ENCODE measurements at places on chromosomes 5 and 9.

GRCh38 chr5:118441034-118441433 is 547.3 kb downstream of the DTWD2 start:
- no peak for DNase-seq

- DNase-seq: no peak
Measured at GRCh38 chr9:115134941-115135340, 17.0 kb upstream of the TNC start.

GRCh38 chr9:107142896-107143603 is 140.0 kb upstream of the RAD23B start:
- no peak for DNase-seq

- no peak for DNase-seq
Measured at GRCh38 chr5:10459080-10460055, 17.7 kb downstream of the ROPN1L start.

GRCh38 chr9:4045556-4045955 is 254.3 kb downstream of the GLIS3 start:
- no peak for DNase-seq

DNA sequence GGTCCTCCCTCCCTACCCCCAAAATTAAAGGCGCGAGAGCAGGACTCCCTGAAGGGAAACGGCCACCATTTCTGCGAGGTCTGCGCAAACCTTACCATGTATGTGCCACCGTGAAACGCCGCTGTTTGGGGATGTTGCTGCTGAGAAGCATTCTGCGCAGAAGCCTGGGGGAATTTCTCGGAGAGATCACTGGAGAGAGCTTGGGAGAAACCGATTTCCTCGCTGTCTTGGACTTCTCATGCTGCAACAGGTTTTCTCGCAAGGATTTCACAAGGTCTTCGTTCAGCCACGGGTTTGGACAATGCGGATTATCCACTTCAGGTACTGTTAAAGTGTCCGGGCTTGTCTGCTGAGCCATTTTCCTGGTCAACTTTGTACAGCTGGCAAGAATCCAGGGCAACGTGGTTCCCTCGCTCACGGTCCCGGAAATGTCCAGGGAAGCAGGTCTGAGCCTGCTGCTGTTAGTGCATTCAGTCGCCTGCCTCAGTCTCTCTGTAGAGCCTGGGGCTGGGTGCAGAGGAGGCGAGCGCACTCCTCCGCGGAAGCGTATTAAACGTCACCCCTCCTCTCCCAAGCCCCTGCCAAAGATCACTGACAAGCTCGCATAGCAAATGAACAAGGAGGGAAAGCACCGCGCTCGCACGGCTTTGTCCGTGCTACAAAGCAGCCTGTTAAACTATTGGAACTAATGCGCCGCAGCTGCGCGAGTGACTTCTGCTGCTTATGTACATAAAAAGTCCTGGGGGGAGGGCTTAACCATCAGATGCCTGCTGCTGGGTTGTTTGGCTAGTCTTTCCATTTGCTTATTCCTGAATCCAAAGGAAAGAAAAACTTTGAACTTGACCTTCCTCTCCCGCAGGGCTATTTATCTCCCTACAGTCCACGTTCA is 125.1 kb downstream of the PDE4D start:
- DNase-seq: peak; percentile 56

- no peak for DNase-seq
Measured at GRCh38 chr9:86519066-86519615, 164.9 kb upstream of the TUT7 start.

Data from activated CD8-positive, alpha-beta T cell treated with anti-CD3 and anti-CD28 coated beads for 36 hours (primary cell).